ENCODE measurements at places on chromosomes 3 and 15.

GRCh38 chr15:91561371-91562100 lies 292.0 kb upstream of the SLCO3A1 start:
- DNase-seq, result no peak

- no peak for DNase-seq
Observed at GRCh38 chr3:66450390-66451022, 50.3 kb downstream of the LRIG1 start.

DNA sequence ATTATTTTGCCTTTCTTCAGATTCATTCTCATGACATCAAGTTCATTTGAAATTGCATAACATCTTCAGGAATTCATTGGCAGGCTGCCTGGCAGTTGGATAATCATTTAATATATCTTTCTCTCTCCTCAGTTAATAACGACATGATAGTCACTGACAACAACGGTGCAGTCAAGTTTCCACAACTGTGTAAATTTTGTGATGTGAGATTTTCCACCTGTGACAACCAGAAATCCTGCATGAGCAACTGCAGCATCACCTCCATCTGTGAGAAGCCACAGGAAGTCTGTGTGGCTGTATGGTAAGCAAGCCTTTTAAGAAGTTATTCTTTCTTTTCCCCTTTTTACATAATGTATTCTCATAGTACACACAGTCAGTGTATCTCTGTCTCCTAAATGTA lies 38.2 kb downstream of the TGFBR2 start:
- DNase-seq, result peak; percentile 43

DNA sequence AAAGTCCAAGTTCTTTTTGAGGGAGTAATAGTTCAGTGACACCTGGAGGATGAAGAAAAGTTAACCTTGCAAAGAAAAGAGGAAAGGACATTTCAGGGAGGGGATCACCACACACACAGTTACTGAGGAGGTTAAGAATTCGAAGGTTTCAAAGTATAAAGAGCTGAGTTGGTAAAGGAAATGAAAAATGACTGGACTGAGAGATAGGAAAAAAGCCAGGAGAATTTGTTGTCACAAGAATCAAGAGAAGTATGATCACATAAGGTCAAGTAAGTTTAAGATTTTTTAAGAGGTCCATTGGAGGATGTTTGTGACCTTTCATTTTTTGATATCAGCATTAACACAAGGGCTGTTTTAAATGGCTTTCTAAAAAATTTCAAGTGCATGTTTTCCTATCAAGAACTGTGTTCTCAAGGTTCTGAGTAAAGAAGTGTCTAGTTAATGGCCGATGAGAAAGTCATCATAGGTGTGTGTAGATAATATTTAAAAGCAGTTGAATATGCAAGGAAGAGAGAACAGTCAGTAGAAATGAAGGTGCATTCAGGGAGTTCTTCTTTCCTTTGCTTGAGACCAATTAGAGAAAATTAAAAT lies 189.2 kb upstream of the RBMS3 start:
- DNase-seq, result no peak

- DNase-seq, result no peak
Observed at GRCh38 chr3:7204848-7205156, 343.9 kb downstream of the GRM7 start.

GRCh38 chr3:81998139-81998755 lies 236.8 kb upstream of the GBE1 start:
- DNase-seq, result no peak

DNA sequence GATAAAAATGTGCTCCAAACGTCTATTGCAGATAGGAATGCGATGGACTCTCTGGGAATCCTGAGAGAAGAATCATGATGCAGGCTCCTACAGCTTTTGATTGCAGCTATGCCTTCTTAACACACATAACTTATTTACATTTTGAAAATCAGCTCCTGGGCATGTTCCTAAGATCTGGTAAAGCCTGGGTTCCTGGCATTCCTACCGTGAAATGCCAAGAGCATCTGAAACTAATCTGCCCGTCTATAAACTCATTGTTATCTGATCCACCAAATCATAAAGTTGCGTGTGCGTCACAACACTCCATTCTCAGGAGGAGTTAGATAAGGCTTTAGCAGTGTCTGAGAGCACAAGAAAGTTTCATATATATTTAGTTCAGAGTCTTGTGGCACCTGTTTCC lies 79.0 kb upstream of the VGLL3 start:
- no peak for DNase-seq

DNA sequence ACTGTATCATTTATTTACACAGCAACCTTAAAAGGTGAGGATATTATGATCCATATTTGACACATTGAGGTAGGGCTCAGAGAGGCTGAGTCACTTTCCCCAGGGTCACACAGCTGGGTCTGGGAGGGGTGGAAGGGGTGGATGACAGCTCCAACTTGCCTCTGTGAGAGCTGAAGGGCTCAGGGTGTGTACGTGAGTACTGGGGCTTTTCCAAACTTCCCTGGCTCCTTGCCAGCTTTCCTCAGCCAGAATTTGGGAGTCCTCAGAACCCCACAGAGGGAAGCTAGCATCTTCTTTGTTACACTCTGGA lies 58.3 kb upstream of the SLC6A11 start:
- DNase-seq, result no peak
